ENCODE measurements at places on chromosomes 1 and 21. TPM values are rescaled to one million over a fixed set of nuclear protein-coding genes. Genes with fewer than 3 reads are reported as not detected.

- no peak for DNase-seq
Measured at GRCh38 chr1:222546091-222546490, 1.8 kb downstream of the HHIPL2 start.

Gene CTSS
- total RNA-seq: 42.0 TPM

Gene CNIH3
- total RNA-seq: 0.94 TPM

Gene MATN1
- 0.44 TPM for total RNA-seq

- no peak for DNase-seq
Measured at GRCh38 chr1:4380564-4381168, 273.7 kb upstream of the AJAP1 start.

Gene KRTAP20-3
- not detected for total RNA-seq

GRCh38 chr1:73914951-73915350 is 283.0 kb downstream of the LRRIQ3 start:
- DNase-seq: no peak

- DNase-seq: no peak
Measured at GRCh38 chr1:74340656-74341055, 105.5 kb downstream of the TNNI3K start.

Gene ANGPTL1
- total RNA-seq: not detected

- no peak for DNase-seq
Measured at GRCh38 chr1:150650193-150650592, 20.8 kb upstream of the ENSA start.

DNA sequence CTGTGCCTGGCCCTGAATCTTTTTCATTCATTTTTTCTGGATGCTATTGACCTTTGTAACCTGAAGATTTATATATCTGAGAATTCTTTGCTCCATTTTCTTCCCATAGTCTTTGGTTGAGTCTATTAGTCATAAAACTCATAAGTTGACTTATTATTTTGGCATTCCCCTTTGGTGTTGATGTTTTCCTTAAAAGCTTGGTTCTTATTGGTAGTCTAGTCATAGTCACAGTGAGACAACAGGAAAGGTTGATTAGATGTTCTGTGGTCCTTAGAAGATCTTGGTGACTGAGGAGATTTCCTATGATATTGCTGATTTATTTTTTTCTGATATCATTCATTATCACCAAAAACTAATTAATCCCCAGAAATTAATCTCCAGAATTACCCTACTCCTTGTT is 86.2 kb downstream of the PTPRC start:
- no peak for DNase-seq

- no peak for DNase-seq
Measured at GRCh38 chr1:56286956-56287355, 292.4 kb downstream of the PLPP3 start.

Gene ALG14
- total RNA-seq: 3.1 TPM

Gene TACSTD2
- 0.07 TPM for total RNA-seq
